ENCODE measurements at places on chromosomes 5 and 9. TPM values are rescaled to one million over a fixed set of nuclear protein-coding genes. Genes with fewer than 3 reads are reported as not detected.

GRCh38 chr9:75197561-75197960 is 109.2 kb downstream of the OSTF1 start:
- DNase-seq: no peak

Gene DMRT3
- 1.6 TPM for polyA plus RNA-seq

DNA sequence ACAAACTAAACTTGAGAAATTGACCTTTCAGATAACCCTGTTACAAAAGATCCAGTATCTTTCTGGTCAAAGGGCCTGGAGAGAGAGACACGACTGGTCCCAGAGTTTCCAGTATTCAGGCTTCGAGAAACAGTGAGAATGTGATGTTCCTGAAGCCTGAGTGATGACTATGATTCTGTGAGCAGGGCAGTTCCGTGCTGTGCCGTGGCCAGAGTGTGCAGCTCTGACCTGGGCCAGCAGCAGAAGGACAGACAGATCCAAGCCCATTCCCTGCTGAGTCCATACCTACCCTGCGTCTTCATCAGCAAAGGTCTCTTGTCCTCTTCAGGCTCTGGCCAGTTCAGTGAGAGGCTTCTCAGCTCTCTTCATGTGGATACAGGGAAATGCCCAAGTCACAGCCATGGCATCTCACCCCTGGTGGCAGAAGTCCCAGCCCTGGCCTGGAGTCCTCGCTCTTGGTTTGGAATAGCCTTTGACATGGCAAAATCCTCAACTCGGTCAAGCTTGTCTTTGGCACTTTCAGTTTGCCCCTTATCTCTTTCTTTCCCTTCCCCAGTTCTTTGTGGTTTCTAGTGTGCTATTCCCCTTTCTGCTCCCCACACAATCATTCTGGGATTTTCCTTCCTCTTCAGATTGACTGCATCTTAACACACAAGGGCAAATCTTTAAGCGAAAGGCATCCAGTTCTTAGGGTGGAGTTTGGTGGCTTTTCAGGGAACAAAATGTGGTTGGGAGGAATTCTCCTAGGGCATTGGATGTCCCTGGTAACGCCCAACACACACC is 107.7 kb downstream of the LIFR start:
- DNase-seq: no peak

- DNase-seq: no peak
Observed at GRCh38 chr5:159286420-159287035, 23.4 kb downstream of the UBLCP1 start.

DNA sequence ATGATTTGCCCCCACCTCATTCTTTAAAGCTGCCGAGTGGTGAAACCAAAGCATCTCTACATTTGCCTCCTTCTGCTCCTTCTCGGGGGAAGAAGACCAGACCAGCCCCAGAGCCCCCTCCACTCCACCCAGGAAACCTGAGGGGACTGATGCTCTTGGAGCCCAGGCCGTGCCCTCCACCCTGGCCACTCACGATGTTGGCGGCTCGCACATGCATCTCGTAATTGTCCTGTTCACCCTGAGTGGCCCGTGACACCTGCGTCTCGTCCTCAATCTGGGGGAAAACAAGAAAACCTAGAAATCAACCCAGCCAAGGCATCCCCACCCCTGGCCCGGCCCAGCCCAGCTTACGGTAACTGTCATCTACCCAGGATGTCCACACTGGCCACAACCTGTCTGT is 3.0 kb downstream of the MED22 start:
- no peak for DNase-seq

DNA sequence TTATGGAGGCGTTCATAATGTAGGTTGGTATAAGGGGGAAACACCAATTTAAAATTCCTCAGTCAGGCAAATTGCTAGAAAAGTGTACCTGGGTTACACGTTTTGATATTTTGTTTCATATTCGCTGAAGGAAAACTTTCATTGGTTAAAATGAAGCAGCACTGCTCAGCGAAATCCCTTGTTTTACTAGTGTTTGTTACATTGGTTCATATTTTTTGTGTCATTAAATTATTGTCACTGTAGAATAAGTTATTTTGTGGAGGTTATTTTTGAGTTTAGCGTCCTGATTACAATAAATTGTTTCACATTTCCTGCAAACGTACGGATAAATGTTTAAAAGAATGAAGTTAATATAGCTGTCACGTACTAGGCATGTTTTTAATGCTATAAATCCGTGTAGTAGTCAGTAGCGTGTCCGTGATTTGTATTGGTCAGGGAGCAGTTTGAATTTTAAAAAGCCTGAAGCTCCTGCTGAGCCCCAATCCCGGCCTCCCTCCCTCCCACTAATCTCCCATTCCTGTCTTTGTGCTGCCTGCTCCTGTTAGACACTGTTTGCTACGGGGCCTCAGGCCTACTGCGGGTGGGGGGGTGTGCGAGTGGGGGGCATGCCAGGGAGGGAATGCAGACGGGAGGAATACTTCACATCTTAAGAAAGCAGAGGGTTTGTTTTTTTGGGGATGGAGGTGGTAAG is 2.0 kb downstream of the NIPBL start:
- no peak for DNase-seq

DNA sequence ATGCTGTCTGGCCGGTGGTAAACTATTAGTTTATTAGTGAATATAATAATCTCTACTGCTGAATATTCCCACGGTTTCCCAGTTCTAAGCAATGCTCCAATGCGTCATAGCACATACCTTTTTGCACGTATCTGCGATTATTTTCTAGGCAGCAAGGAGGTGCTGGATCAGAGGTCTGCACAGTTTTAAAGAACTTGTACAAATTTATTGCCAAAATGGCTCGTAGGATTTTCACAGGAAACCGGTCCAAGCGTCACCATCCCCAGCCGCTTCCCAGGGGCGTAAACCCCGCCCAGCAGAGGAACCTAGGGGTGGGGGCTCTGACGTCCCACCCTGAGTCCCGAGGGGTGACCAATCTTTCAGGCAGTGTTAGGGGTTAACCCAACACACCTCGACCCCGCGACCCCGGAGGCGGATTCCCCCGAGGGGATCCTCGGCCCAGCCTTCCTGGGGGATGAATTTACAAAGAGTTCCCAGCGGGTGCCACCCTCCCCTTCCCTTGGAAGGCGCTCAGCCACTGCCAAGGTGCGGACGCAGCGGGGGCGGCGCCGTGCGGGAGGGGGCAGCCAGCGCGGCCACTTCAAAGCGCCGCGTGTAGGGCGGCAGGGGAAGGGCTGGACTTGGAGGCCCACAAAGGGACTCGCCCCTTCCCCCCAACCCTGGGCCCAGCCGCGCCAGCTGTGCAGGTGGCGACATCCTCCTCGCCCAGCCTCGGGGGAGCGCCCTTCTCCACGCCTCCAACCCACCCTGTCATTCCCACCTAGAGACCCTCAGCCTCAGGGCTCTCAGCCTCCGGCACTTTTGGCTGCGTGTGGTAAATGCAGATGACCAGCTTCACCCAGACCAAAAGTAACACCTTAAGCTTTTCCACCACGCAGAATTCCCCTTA is 43.5 kb upstream of the TCF7 start:
- DNase-seq: peak; percentile 18

GRCh38 chr9:134737842-134738580 is 96.4 kb downstream of the COL5A1 start:
- DNase-seq: no peak

Gene NTNG2
- polyA plus RNA-seq: 0.30 TPM

DNA sequence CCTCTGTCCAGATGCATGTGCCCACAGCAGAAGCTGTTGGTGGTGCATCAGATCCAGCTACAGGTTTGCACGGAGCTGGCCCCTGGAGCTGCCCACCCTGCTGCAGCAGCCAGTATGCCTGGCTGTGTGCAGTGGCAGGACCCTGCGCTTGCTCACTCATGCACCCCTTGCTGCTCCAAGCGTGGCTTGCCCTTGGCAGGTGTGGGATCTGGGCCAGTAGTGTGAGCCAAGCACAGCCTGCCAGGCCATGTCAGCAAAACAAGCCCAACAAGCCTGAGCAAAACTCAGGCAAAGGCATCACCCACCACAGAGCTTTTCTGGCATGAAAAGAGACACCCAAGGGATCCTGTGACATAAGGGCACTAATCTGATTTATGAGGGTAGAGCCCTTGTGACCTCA is 18.3 kb upstream of the ECPAS start:
- DNase-seq: no peak

- no peak for DNase-seq
Observed at GRCh38 chr5:36949593-36949992, 73.0 kb downstream of the NIPBL start.

GRCh38 chr5:180975338-180975737 is 13.3 kb upstream of the BTNL3 start:
- DNase-seq: no peak

Gene TAF11L5
- polyA plus RNA-seq: not detected

DNA sequence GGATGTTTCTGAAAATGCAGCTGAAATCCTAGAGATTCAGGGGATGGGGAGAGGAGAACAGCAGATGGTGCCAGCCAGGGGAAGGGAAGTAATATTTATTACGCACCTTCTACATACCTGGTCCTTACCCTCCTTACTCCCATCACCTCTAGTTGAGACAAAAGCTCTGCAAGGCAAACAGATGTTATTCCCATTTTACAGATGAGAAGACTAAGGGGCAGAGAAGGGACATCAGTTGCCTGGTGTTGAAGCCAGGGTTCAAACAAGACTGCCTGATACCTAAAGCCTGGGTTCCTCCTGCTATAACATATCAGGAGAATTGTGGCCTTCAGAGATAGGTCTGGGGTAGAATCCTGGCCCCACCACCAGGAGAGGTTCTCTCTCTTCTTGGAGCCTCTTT is 7.3 kb upstream of the BOD1 start:
- no peak for DNase-seq

GRCh38 chr5:10366310-10367272 is 13.1 kb downstream of the MARCHF6 start:
- no peak for DNase-seq

- DNase-seq: no peak
Observed at GRCh38 chr5:172985596-172985995, 2.0 kb downstream of the ATP6V0E1 start.

GRCh38 chr9:22379272-22379671 is 67.4 kb upstream of the DMRTA1 start:
- DNase-seq: no peak

Gene AIF1L
- 370 TPM for polyA plus RNA-seq

Gene MACIR
- 23.4 TPM for polyA plus RNA-seq

Gene STK32A
- polyA plus RNA-seq: 17.3 TPM

GRCh38 chr9:123112015-123112975 is 78.8 kb downstream of the GPR21 start:
- no peak for DNase-seq

DNA sequence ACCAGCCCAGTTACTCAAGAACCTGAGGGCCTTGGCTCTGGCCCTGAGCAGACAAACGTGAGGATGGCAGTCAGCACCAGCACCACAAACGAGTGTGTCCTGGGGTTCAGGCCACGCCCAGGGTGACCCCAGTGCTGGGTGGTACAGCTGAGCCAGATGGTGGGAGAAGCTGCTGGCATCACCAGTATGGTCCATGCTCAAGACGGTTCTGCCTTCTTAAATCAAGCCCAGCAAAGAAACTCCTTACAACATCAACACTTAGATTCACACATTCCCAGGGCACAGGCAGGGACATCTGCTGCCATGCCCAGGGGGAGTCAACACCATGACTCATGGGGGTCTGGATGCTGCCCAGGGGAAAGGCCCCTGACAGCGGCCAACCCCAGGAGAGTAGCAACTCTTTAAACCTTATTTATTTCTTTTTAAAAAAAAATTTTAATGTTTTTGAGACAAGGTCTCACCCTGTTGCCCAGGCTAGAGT is 31.3 kb downstream of the IPPK start:
- no peak for DNase-seq

Gene PCDH12
- 16.8 TPM for polyA plus RNA-seq

- no peak for DNase-seq
Observed at GRCh38 chr9:134236001-134236421, 71.6 kb upstream of the RNU6ATAC start.

GRCh38 chr5:126799780-126800179 is 22.8 kb downstream of the LMNB1 start:
- DNase-seq: no peak

DNA sequence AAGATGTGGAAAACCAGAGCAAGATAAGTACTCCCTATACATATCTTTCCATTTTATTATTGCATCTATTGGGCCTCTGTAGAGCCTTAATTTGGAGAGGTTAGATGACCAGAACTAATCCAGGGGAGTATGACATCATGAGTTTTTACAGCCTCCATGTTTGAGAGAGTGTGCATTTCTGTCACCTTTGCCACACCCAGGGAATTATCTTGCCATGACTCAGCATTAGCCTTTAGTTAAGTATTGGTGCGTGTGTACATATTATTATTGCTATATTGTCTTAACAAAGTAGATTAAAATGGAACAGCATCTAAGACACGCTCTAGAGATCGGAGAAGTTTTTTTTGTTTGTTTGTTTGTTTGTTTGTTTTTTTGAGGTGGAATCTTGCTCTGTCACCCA is 27.6 kb downstream of the DIMT1 start:
- no peak for DNase-seq

Gene CCDC152
- polyA plus RNA-seq: 12.2 TPM

GRCh38 chr5:59326596-59326995 is 566.9 kb downstream of the PDE4D start:
- DNase-seq: no peak

DNA sequence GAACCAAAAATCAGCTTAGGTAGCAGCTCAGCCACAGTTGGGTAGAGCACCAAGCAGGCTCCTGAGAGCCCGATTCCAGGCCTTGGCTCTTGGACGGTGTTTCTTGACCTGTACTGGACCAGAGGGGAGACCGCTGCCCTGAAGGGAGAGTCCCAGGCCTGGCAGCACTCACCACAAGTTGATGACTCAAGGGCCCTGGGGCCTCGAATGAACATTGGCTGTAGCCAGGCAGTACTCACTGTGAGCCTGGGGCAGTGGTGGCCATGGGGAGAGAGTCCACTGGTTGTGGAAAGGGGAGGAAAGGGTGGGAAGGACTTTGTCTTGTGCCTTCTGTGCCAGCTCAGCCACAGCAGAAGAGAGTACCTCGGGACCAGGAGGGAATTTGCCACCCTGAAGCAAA is 166.1 kb downstream of the EDIL3 start:
- no peak for DNase-seq

DNA sequence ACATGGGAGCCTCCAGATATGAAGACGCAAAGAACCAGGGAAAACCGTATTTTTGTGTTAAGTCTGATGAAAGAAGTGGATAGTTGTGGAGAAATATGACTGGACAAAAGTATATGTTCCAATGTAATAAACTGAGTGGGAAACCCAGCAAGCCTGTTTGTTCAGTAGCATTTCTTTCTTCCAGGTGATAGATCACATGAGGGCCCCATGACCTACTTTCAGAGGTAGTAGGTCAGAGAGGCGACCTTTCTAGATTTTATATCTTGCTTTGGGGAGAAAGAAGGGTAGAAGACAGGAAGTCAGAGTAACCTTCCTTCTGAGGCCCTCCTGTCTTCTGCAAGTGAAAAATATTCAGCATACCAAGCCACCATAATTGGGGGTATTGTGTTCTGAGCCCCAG is 31.5 kb downstream of the CCDC171 start:
- DNase-seq: no peak

All from left renal cortex interstitium (tissue), 4 donors.